ENCODE measurements at places on chromosomes 7 and 10. TPM values are rescaled to one million over a fixed set of nuclear protein-coding genes. Genes with fewer than 3 reads are reported as not detected.

GRCh38 chr10:51308116-51308515 lies 233.8 kb downstream of the PRKG1 start:
- no peak for DNase-seq

GRCh38 chr10:106278383-106278782 lies 886.1 kb downstream of the SORCS1 start:
- no peak for DNase-seq

- no peak for DNase-seq
These were observed 19.0 kb upstream of the C10orf71 start for GRCh38 chr10:49280001-49280408.

- no peak for DNase-seq
These were observed 108.7 kb downstream of the SH2D4B start for GRCh38 chr10:80646366-80646765.

The FGFBP3 gene
- 1.6 TPM for total RNA-seq

- no peak for DNase-seq
These were observed 255.4 kb upstream of the PITRM1 start for GRCh38 chr10:3427950-3428354.

The AKR1C8 gene
- 0.10 TPM for total RNA-seq

The IL6 gene
- total RNA-seq: 207 TPM

DNA sequence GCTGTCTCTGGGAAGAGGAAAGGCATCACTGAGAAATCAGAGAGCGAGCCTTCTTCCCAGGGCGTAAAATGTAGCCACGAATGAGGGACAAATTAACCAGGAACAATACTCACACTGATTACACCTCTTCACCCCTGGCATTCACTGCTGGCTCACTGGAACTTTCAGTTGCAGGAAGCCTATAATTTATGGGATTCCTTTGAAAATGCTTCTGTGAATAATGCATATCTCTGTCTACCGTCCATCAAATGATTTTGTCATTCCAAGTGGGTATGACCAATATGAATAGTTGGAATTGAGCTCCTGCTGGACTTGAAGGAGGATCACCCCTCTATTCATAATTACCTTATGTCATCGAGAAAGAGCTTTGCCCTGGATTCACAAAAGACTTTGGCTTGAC lies 360.3 kb upstream of the FZD8 start:
- DNase-seq: no peak

DNA sequence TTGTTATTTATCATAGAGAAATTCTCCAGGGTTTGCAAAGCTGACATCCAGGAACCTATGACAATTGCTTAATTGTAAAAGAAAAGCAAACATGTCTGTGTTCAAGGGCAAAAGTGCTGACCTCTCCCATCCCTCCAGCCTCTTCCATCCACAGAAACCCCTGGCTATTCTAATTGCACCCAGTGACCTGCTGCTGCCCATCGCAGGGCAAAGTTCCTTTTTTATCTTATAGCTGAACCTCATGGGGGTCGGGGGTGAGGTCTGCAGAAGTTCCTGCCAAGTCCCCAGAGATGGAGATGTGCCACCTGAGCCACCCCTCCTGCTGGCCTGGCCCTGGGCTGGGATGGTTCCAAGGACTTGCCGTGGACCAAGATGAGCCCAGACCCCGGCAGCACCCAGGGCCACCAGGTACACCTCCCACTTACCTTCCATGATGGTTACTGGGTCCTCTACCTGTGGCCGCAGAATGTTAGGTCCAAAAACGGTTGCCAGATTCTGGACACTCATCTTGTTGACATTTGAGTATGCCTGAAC lies 146.5 kb downstream of the MAPK8 start:
- no peak for DNase-seq

GRCh38 chr10:3655528-3655927 lies 129.5 kb downstream of the KLF6 start:
- no peak for DNase-seq

The TMEM178B gene
- 10.9 TPM for total RNA-seq

GRCh38 chr7:154817224-154817896 lies 185.6 kb downstream of the PAXIP1 start:
- no peak for DNase-seq

DNA sequence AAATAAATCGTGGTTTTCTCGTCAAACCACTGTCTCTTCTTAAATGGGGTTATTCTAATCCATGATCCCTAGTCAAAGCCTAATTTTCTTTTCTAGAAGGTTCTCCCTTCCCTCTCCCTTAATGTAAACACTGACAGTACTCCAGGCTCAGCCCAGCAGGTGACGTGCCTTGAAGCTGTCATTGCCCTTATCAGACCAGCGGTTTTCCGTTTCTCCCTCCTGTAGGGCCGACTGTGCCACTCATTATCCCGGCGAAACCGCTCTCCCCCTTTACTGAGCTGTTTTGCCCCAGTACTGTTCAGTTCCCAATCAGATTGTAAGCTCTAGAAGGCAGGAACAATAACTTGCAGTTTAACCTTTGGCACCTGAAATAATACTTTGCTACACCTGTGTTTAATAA lies 153.5 kb upstream of the RHEB start:
- DNase-seq: no peak

DNA sequence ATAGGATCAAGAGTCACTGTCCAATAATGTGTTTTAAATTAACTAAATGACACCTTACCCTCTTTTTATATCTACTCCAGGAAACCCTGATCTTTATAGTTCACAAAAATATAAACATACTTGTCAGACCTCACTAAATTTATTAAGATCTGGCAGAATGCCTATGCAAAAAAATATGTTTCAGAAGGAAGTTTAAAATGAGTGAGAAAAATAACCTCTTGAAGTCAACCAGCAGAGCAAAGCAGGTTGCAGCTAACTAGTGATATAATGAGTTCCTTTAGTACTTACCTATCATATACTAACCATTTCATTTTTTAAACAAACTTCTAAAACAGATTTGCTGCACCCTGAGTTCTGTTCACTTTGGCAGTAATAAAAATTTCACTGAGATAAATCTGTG lies 14.0 kb upstream of the HGF start:
- DNase-seq: no peak

DNA sequence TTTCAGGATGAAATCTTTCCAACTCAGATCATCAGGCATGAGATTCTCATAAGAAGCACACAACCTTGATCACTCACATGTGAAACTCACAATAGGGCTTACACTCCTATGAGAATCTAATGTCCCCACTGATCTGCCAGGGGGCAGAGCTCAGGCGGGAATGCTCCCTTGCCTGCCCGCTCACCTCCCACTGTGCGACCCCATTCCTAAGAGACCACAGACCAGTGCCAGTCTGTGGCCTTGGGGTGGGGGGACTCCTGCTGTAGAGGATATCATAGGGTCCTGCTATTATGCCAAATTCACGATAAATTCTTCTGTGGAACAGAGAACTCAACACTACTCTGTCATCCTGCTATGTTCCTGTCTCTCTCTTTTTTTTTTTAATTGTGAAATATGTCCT lies 5.2 kb upstream of the RASGEF1A start:
- DNase-seq: no peak

DNA sequence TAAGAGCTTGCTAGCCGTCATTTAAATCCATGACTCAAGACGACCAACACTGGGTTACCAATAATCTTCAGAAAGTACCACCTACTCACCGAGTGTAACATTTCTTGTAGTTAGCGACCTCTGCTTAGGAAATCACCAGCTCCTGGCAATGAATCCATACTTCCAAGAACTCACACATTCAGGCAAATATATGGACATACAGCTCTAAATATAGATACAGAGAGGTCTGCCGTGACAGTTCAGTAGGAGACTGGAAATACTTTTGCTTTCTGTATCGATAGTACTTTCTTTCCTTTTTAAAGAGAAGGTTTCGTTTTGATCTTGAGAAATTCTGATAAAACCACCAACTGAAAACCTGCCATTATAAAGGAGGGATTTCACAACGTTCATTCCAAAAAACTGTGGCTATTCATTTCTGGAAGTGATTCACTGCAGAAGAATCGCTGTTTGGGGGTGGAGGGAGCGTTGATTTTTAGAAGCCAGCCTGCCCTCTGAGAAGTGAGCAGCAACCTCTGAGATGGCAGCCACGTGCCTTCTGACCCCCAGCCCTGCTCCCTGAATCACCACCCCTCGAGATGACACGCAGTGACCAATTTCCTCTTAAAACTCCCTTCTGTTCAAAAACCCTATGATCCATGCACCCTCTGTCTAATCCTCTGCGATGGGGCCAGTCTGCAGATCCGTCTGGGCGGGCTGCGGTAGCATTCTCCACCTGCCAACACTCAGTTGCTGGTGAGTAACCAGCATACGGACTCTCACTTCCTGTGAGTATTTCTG lies 179.0 kb upstream of the KLF14 start:
- DNase-seq: peak; percentile 93

The PRSS1 gene
- not detected for total RNA-seq

- no peak for DNase-seq
These were observed 226.4 kb downstream of the TWIST1 start for GRCh38 chr7:18890885-18891621.

The TUBAL3 gene
- total RNA-seq: 1.6 TPM

DNA sequence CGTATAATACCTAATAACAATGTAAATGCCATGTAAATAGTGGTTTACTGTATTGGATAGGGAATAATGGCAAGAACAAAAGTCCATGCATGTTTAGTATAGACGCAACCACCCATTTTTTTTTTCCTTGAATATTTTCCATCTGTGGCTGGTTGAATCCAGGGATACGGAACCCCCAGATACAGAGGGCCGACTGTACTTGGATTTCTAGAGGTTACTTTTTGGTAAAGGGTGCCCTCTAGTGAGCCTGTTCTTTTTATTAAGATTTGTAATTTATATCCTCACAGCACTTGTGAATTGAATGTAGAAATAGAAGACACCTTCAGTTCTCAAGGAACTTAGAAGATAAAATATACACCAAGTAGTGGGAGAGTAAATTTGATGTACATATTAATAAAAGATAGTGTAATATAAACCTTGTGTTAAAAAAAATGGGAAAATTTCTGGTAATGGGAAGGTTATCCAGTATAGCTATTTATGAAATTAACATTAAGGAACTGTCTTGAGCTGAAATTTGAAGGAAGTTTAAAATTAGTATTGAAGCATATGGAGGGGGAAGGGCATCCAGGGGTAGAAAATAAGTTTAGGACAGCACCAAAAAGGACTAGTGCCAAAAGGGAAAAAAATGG lies 32.0 kb downstream of the EXOC6 start:
- peak; percentile 57 for DNase-seq

DNA sequence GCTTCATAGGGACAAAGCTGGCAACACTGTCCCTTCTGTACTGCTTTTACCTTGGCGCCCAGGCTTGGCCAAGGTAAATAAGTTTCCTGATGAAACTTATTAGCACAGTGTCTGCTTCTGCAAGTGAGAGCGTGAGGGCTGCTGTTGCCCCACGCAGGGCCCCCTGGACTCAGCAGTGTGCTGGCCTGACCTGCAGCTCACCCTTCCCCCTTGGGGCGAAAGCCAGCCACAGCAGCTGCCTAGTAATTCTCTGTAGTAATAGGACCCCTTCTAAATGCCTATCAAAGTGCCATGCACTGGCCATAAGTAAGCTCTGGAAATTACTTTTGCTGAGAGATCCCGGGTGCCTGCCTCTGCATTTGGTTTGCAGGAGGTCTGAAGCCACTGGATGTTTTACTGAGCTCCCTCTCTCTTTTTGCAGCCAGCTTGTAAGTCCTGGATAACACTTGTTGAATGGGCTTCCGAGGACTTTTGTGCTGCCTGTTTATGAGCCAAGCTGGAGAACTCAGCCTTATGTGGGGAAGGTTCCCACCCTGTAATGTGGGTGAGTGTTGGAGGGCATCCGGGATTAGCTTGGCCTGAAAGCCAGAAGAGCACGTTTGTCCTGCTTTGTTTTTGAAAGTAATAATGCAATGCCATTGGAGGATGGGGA lies 293.9 kb downstream of the C7orf25 start:
- DNase-seq: no peak

The AGBL3 gene
- total RNA-seq: 2.6 TPM

The RSBN1L gene
- total RNA-seq: 10.0 TPM

DNA sequence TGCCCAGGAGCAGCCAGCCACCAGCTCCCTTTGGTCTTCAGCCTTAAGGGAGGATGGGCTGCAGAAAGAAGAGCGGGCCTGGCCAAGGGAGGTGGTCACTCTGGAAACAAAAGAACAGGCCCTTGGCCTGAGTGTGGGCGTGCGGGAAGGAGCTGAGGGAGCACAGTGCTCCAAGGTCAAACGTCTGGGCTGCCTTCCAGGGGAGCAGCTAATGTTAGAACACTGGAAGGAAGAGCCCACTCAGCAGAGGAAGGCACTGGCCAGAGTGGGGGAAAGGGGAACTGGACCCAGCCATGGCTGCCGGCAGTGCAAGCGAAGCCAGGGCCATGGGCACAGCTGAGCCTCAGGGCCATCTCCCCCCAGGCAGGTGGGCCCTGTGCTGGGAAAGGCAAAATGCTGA lies 42.7 kb downstream of the FAM53B start:
- no peak for DNase-seq

The INSYN2A gene
- 0.17 TPM for total RNA-seq

GRCh38 chr7:148275359-148275890 lies 315.1 kb upstream of the C7orf33 start:
- DNase-seq: no peak

Data from NCI-H460 (cell line).